ENCODE measurements at places on chromosomes 4 and X.

- no peak for DNase-seq
Measured at GRCh38 chrX:23959781-23960180, 52.0 kb downstream of the CXorf58 start.

DNA sequence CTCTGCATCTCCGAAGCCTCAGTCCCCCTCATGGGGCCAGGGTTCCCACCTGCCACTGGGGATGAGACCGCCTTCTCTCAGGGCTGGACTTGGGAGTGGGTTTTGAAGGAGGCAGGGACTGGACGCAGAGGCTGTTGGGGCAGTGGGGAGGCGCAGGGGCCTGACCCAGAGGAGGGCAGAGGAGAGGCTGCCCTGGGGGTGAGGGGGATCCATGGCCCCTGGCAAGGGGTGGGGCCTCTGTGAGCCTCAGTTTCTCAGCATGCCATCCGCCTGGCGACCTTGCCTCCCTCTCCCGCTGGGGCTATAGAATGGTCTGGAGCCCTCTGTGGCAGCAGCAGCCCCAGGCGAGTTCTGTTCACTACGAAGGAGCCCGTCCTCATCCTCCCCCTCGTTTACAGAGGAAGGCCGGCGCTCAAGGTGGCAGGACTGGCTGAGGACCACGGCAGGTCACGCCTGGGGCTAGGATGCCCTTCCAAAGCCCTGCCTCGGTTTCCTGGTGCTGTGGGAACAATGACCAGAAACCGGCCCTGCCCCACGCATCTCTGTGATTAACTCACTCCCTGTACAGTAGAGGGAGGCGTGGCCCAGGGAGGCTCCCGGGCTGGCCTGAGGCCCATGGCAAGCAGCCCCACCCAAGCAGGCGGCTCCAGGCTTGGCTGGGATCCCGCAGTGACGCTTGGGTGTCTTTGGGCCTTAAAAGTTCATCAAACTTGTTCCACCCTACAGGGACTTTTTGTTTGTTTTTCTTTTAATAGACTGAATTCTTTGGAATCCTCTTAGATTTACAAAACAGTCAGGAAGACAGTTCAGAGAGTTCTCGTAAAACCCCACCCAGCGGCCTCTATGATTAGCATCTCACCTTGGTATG is 16.0 kb upstream of the SH3TC1 start:
- DNase-seq = peak; percentile 74

- DNase-seq = no peak
Measured at GRCh38 chrX:77925764-77926163, 15.3 kb downstream of the ATP7A start.

DNA sequence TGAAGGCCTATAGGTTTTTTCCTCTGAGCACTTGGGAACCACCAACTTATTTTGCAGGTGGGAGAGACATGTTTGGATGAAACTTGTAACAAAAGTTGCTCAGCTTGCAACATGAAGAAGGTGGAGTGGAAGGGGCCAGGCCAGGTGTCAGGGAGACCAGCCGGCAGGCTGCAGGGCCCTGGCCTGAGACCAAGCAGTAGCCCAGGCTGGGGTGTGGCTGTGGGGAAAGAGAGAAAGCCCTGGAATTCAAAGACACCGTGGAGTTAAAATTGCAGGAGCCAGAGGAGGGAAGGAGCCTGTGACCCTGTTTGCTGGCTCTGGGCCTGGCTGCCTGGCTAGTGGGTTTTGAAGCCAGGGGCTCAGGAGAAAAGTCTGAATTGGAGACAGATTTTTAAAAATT is 43.4 kb downstream of the EFNB1 start:
- DNase-seq = no peak

DNA sequence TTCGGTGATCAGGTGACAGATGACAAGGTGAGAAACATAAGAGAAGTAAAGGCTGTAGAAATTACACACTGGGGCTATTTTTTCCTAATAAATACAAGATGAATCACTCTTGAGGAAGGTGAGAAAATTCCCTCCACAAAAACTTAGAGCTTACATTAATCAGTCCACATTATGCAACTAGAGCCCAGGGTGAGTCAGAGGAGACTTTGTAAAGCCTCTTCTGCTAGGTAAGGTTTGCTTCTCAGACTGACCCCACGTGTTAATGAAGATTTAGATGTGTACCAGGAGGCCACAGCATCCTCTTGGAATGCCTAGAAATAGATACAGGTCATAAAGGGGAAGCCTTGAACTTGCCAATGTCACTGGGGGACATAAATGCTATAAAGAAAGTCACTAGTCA is 396.0 kb upstream of the SMIM31 start:
- no peak for DNase-seq

DNA sequence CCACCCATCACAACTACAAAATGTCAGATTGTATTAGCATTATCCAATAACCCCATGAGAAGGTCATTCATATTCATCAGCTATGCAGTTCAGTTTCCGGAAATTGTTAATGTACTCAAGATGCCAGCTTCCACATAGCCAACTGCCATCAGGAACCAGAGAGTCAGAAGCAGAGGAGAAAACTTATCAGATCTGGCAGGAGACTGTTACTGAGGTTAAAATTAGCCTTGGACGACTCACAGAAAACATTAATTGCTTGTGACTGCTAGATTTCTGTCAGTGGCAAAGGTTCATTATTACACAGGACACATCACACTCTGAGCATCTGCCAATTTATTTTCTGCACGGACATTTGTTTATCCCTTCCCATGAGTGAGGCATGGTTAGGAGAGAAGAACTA is 352.8 kb downstream of the DHRSX start:
- DNase-seq = no peak

GRCh38 chr4:150021483-150021882 is 56.8 kb upstream of the DCLK2 start:
- DNase-seq = no peak

DNA sequence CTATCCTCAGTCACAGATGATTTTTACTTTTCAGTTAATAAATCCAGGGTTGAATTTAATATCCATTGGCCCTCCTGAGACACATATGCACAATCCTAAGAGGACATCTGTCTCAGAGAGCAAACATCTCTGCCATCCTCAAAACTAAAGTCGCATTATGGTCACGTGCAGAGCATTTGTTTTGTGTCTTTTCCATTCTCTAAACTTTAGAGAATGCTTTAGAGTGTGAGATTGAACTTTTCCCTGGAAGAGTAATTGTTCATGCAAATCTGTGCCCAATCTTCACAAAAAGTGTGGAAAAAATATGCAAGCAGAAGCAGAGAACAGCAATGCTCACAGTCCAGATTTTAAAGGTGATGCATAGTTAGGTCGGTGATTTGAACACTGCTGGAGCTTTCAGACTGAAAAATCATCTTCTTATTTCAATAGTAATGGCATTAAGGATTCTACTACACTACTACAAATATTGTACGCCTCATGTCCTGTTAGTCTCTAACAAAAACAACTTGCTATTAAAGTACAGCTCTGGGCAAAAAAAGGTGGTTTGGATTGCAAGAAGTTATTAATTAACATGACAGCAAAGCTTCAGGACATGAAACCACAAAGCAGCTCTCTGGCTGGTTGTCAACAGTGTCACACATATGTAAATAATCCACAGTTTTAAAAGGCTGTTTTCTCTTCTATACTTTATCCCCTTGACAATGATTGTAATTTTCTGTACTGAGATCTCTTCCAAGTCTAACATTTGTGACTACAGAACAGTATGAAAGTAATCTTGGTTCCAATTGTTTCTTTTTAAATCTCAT is 19.9 kb downstream of the DCHS2 start:
- no peak for DNase-seq

DNA sequence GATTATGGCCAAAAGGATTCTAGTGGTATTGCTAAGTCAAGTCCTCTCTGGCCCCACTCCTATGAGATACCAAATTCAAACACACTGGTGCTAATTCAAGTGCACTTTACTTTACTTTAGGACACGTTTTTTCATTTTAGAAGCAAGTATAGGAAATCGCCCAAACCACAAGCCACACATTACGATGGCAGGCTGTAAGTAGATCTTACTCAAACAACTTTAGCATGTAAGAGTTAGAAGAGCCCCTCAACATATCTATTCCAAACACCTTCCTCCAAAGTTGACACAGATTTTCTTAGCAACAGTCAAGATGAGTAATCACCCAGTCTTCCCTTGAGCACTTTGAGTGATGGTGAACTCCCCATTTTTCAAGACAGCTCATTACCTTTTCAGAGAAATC is 43.6 kb downstream of the DRD5 start:
- no peak for DNase-seq

DNA sequence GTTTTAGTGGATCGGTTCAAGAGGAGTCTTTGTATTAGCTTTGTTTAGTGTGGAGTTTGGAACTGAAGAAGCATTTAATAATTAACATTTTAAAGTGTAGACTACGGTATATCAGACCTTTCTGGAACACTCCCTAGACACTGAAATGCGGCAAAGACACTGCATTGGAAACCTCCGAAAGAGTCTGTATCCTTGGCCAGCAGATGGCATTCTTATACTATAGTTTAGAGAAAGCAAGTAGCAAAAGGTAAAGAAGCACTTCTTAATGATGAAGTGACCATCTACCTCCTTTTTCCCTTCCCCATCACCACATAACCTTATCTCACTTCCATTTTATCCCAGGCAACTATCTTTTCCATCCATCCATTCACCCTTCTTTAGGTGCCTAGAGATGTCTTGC is 7.6 kb downstream of the FABP2 start:
- DNase-seq = peak; percentile 26

GRCh38 chr4:304969-305680 is at the start of gene ZNF732:
ZNF732 (minus strand) TSS chr4:305474; CDS start chr4:305310, 164 bp downstream.
- peak; percentile 18 for DNase-seq

- no peak for DNase-seq
Measured at GRCh38 chr4:183455431-183456195, 11.2 kb downstream of the CDKN2AIP start.

GRCh38 chrX:108359806-108360602 is 78.2 kb downstream of the COL4A6 start:
- no peak for DNase-seq

GRCh38 chr4:171794528-171794927 is 18.7 kb upstream of the GALNTL6 start:
- no peak for DNase-seq

DNA sequence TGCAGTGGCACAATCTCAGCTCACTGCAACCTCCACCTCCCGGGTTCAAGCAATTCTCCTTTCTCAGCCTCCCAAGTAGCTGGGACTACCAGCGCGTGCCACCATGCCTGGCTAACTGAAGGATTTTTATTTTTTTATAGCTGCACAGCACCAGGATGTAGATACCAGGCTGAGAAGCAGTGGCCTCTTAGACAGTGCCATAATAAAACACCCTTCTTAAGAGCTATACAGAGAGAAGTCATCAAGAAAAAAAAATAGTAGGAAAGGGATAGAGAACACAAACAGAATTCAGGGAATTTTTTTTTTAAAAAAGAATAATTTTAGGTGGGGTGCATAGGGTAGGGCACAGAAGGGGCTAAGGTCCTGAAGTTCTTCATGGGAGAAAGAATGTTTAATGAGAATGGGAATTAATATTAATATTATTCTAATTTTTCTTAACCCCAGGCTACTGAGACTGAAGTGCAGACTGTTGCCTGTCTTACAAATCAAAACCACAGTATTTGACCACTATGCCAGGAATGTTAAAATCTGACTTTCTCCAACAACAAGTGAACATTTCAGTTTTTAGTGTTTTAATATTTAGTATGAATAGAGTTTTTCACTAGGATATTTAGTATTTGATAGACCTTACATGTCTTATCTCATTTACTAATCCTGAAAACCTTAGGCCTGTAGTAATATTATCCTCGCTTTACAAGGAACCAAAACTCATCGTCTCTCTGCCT is 146.7 kb downstream of the KCNIP4 start:
- DNase-seq = no peak

DNA sequence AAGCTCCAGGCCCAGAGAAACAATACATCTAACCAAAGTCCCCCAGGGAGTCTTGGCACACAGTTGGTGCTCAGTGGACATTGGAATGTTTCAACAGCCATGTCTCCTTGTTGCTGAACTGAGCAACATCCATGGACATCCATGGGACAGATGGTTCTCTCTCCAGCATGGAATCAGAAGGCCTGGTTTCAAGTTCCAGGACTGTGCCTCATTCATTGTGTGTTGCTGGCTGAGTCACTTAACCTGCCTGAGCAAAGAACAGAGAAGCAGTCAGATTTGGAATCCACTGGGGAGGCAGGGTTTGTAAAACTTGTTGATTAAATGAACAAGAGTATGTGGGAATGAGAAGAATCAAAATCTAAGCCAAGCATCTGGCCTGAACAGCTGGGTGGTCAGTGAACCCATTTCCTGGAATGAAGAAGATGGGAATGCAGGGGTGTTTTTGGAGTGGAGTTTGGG is 147.9 kb downstream of the CHIC2 start:
- DNase-seq = no peak

- no peak for DNase-seq
Measured at GRCh38 chr4:107065201-107065600, 29.1 kb upstream of the DKK2 start.

DNA sequence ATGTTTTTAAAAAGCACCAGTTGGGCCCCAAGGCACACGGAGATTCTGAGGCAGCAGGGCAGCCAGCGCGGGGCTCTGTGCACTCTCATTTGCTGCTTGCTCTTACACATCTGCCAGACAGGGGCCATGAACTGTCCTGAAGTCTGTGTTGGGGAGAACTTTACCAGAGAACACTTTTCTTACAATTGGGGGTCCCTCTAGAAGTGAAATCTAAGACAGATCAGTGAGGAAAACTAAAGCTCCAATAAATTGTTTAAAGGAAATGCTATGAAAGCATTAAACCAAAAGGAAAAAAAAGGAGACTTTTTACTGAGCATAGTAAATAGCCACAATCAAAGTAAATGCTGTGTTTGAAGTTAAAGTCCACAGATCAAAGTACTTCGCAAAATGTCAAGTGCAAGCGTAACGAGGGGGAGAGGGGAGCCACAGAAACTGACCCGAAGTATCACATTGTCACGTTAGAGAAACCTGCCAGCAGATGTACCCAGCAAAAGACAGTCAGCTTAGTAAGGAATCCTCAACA is 37.8 kb downstream of the SORBS2 start:
- DNase-seq = no peak

GRCh38 chr4:106062452-106062875 is 167.2 kb downstream of the NPNT start:
- DNase-seq = no peak

DNA sequence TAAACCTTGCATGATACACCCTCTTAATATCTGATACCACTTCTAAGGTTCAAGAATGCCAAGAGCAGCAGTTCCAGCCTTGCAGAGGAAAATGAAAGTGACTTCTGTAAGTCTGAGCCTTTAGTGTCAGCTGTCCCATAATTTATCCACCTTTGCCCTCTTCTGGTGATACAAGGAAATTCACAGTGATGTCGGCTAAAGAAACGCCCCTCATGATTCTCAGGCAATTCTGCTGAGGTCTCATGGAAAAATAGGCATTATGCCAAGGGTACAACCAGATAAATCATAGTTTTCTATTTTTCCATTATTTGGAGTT is 172.2 kb upstream of the CXCL13 start:
- no peak for DNase-seq
